ENCODE measurements at places on chromosomes 7 and 10.
A peak's percentile ranks its signal among the peaks of the same experiment; 100 is the strongest.

DNA sequence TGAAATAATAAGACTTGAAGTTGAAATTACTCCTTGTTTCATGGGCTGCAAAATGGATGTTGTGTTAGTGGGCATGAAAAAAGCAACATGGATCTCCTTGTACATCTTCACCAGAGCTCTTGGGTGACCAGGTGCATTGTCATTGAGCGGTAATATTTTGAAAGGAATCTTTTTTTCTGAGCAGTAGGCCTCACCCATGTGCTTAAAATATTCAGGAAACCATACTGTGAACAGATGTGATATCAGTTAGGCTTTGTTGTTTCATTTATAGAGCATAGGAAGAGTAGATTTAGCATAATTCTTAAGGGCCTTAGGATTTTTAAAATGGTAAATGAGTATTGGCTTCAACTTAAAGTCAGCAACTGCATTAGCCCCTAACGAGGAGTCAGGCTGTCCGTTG is 15.3 kb downstream of the STAG3 start:
- DNase-seq: no peak

DNA sequence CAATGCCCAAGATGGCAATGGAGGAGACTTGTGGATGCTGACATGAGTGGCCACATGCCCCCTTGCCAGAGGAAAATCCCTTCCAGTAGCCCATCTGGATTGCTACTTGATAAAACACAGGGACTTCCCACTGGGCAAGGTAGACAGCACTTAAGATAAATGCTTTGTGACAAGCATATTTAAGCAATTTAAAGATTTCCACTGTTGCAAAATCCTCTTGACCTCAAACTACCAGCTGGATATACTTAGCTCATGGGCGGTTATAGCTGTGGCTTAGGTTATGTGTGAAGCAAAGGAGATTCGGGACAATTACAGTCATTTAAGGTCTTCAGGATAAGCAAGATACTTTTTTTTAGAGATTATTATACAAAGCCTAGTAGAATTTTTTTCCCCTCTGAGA is 238.1 kb downstream of the BMPER start:
- DNase-seq: no peak

GRCh38 chr10:35347899-35348608 is 11.7 kb downstream of the CCNY start:
- DNase-seq: no peak

GRCh38 chr7:34298492-34299013 is 359.5 kb upstream of the NPSR1 start:
- DNase-seq: no peak

- no peak for DNase-seq
These were observed 69.2 kb downstream of the SDK1 start for GRCh38 chr7:3370068-3370830.

- DNase-seq: no peak
These were observed 164.4 kb upstream of the PRPS1L1 start for GRCh38 chr7:18191862-18192625.

DNA sequence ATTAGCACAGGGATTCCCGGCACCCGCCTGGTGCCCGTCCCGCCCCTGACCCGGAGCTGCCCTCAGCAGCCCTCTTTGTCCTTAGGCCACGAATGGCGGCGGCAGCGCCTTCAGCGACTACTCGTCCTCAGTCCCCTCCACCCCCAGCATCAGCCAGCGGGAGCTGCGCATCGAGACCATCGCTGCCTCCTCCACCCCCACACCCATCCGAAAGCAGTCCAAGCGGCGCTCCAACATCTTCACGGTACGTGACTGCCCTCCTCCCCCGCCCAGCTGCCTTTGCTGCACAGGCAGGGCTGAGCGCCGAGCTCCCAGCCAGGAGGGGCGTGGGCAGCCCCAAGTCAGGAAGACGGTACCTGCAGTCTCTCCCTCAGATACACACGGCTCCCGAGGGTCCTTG is 33.6 kb downstream of the AGAP3 start:
- DNase-seq: no peak

- DNase-seq: no peak
These were observed 226.0 kb downstream of the BBS9 start for GRCh38 chr7:33355386-33355785.

- DNase-seq: no peak
These were observed 57.8 kb downstream of the INPP5F start for GRCh38 chr10:119783665-119784027.

DNA sequence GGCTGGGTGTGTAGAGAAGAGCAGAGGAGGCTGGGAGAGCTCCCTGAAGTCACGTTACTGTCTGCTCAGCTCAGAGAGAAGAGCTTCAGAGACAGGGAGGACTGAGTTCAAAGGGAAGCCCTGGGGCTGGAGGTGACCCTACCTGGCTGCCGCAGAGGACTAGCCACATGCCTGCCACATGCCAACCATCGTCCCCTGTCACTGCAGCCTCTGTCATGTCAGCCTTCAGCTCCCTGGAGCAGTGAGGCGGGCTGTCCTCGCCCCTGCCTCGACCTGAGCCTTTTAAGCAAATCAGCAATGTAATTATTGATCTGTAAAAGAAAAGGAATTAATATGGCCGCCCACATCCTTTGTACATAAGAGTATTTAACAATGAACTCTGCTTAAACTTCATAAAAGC is 89.3 kb upstream of the RET start:
- peak; percentile 49 for DNase-seq

- no peak for DNase-seq
These were observed 31.0 kb upstream of the ABCB4 start for GRCh38 chr7:87506246-87507180.

DNA sequence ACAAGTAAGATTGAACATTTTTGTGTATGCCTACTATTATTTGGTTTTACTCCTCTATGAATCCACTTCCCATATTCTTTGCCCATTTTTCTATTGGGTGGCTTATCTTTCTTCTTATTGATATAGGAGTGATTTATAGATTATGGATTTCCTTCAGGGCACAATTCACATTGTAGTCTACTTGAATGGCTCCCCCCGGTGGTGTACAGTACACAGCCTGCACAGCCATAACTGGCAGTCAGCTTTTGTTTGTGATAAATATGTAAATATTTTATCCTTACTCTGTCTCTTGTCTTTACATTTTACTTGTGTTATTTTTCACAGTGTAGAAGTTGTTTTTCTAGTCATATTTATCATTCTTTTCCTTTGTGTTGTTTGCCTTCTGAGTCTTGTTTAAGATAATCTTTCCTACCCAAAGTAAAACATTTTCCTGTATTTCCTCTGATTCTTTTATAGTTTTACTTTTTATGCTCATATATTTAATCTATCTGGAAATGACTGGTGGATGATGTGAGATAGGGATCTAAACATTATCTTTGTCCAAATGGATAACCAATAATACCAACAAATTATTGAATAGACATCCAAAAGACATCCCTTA is 23.9 kb upstream of the CALD1 start:
- no peak for DNase-seq

- no peak for DNase-seq
These were observed 3.9 kb upstream of the NOBOX start for GRCh38 chr7:144407266-144407931.

DNA sequence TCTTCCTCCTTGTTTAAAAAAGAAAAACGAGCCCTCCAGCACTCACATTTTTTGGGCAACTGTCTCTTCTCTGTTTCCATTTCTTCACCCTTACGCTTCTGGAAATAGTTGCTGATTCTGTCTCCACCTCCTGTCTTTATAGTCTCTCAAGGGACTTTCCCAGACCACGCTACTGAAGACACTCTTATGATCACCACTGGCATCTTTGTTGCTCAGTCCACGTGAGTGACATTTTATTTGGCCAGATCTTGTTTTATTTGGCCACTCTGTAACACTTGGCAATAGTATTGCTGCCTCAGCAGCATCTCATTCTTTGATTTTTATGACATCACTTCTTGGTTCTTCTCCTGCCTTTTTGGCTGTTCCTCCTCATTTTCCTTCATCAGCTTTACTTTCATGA is 21.6 kb upstream of the NME8 start:
- DNase-seq: no peak

DNA sequence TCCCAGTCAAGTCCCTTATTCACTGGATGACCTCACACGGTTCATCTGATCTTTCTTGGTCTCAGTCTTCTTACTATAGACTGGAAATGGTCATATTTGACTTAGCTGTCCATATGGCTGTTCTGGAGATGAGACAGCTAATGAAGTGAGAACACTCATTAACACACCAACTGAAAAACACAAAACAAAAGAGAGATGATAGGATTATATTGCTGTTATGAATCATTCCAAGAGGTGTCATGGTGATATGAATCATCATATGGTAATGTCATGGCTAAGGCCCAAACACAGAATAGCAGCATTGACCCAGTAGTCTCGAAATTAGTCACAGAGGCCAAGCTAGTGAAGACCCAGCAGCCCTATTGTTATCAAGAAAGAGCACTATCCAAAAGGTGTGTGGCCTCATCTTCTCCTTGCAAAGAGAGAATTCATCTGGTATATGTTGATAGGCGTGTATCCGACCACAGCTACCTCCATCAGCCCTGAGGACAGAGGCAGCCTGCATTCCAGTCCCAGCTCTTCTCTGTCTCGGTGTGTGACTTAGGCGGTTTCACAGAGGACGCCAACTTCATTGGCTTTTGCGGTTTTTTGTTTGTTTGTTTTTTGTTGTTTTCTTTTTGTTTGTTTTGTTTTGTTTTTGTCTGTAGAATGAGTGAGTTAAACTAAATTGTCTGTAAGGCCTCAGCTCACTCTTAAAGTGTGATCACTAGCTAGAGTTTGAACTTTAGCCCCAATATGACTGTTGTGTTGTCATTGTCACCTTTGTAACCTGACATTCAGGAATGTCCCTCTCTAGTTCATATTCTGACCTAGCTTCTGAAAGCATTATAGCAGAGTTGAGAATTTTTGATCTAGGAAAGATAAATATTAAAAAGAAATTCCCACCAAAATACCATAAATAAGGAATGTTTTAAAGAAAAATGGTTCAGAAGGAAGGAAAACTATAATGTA is 97.4 kb upstream of the PDCD4 start:
- DNase-seq: no peak

GRCh38 chr7:36366718-36367560 is 22.7 kb upstream of the ANLN start:
- DNase-seq: peak; percentile 96

GRCh38 chr10:110057456-110057855 is 49.7 kb downstream of the ADD3 start:
- no peak for DNase-seq

- peak; percentile 46 for DNase-seq
These were observed 102.5 kb downstream of the ACTR3B start for GRCh38 chr7:152862006-152862405.

GRCh38 chr7:54837761-54838160 is 78.8 kb upstream of the SEC61G start:
- no peak for DNase-seq

GRCh38 chr7:26580711-26581110 is 283.7 kb downstream of the SKAP2 start:
- no peak for DNase-seq

GRCh38 chr10:5719546-5719945 is 34.9 kb downstream of the TASOR2 start:
- no peak for DNase-seq

GRCh38 chr10:85407088-85407487 is 959.5 kb downstream of the GRID1 start:
- DNase-seq: no peak

GRCh38 chr10:43060291-43060690 is 16.6 kb upstream of the RET start:
- DNase-seq: no peak

DNA sequence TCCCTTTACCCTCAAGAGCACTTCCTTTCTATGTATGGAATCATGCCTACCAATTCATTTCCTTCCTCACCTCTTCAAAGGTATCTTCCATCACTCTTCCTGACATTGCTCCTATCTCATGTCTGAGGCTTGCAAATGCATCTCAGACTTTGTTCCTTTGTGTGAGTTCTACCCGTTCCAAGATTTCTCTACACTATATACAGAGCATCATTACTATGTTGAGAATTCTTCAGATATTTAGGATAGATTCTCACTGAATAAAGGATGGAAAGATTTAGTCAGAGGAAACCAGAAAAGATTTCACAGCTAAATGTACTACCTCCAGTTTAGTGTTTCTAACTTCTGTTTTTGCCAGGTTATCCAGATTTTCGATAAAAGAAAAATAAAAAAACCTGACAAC is 462.7 kb downstream of the PHTF2 start:
- DNase-seq: no peak

GRCh38 chr10:11063856-11064255 is 46.2 kb downstream of the CELF2 start:
- no peak for DNase-seq

- no peak for DNase-seq
These were observed 172.3 kb downstream of the ADAM12 start for GRCh38 chr10:126215746-126216631.

Measured in activated CD8-positive, alpha-beta memory T cell treated with anti-CD3 and anti-CD28 coated beads for 24 hours (primary cell).